GM23248 (cell line): ENCODE measurements at places on chromosomes 1 and 21. TPM values are rescaled to one million over a fixed set of nuclear protein-coding genes. Genes with fewer than 3 reads are reported as not detected.

DNA sequence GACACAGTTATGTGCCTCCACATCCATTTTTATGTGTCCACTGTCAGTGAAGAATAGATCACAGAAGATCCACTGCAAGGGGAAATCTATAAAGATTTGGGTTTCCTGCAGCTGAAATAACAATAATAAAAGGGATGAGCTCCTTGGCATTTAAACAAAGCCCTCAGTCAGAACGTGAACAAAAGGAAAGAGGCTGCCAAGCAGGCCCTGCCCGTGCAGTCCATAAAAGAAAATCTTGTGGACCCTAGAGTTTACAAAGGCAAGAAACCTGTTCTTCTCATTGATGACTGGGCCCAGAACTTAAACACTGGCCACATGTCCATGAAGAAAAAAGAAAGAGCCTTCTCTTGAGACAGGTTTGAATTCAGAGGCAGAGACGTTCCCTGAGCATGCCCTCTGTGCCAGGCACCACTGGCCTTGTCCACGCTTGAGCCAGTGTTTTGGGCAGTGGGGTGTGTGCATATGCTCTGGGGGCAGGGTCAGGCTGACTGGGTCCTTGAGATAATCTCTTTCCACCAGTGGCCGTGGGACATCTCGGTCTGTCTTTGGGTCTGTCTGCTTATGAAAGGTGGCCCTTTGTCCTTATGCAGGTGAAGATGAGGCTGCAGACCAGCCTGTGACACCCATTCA, 142.7 kb downstream of the HIVEP3 start:
- no peak for DNase-seq

DNA sequence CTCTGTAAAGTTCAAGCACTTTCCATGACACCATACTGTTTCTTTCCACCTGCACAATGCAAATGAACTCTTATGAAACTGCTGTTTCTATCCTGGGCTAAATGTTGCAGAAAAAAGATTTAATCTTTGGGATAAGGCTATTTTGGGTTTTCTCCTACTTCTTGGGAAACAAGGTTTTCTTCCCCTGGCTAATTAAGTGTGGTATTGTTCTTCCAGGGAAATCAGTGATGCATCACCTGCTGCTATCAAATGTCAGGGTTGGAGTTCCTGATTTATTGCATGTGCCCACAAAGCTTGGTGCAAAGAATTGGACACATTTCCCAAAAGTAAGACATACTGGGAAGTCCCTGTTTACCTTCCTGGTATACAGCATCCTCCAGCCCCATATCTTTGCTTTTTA, 6.0 kb upstream of the RGS4 start:
- DNase-seq: no peak

DNA sequence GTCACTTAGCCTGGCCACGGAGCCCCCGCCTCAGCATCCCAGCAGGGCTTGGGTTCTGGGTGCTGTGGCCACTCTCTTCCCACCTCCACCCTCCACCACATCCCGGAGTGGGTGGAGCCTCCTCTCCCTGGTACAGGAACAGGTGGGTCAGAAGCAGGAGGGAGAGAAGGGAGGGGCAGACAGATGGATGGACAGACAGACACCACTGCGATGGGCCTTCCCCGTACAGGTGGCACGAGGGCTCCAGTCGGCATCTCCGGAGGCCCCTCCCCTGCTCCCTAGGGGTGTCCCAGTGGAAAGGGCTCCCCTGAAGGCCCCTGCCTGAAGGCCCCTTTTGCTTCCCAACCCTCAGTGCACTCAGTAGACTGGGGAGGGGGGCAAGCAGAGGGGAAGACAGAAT, 96.9 kb upstream of the TARDBP start:
- no peak for DNase-seq

DNA sequence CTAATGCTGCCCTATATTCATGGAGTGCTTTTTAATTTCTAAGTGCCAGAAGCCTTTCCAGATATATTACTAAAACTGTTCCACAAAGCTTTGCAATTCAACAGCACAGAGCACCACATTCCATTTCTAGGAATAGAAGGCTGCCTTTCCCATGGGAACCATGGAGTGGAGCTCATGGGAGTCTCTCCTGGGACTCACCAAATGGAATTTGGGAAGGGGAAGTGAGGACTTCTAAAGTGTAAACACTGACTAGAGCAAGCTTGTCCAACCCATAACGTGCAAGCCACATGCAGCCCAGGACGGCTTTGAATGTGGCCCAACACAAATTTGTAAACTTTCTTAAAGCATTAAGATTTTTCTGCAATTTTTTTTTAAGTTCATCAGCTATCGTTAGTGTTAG, 190.4 kb upstream of the TNR start:
- peak; percentile 17 for DNase-seq

GRCh38 chr1:201561195-201561564, 22.3 kb downstream of the NAV1 start:
- no peak for DNase-seq

Gene SMCP
- total RNA-seq: not detected in 2 replicates

Gene NHLH2
- total RNA-seq: not detected in 2 replicates
